Esophagus squamous epithelium (tissue), 5 donors: ENCODE measurements at places on chromosomes 16 and 17.

DNA sequence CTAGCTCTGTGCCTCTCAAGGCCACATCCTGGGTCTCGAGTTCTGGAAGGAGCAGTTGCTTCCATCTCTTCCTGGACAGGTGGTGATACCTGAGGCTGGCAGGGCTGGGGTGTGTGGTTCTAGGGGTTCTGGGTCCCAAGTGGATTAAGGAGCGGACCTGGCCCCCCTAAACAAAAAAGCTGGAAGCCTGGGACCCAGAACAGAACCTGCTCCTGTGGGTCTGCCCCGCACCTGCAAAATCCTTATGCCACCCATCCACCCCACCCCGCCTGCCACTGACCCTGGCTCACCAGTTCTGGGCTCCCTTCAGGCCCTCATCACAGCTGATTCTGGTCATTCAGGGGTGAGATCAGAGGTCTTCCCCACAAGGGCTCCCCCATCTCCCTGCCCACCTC is 44.8 kb downstream of the ADCY7 start:
- no peak for DNase-seq

DNA sequence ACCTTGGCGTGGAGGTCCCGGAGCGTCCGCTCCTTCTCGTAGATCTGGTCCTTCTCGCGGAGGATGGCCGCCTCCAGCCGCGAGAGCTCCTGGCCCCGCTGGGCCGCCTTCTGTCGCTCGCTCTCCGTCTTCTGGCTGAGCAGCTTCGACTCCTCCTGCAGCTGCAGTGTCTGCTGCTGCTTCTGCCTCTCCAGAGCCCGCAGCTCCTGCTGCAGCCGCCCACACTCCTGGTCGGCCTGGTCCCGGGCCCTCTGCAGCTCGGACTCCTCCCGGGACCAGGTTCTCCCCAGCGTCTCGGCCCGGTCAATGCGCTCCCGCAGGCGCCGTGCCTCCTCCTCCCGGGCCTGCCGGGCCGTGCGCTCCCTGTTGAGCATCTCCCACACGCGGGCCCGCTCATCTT is 7.6 kb downstream of the CDK3 start:
- DNase-seq, result no peak

- no peak for DNase-seq
Observed at GRCh38 chr17:48505788-48506187, 25.0 kb downstream of the HOXB1 start.

DNA sequence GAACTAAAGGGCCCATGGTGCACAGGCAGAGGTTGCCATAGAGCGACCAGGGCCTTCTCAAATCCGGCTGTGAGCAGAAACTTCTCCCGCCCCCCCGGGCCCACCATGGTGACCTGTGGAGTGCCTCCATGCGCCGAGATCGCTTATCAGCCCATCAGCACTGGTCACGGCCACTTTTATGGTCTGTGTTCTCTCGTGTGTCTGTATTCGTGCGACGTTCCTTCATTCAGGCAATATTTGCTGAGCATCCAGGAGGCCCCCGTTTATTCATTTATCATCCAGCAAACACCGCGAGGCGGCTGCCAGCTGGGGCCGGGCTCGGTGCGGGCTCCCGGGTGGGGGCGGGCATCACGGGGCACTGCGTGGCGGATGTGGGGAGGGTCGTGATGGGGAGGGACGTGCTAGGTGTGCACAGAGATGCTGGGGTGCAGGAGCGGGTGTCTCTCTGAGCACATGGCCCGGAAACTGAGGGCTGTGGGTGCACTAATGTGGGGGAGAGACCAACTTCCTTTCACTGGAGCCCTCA is 88.0 kb upstream of the CBX4 start:
- DNase-seq, result no peak

- DNase-seq, result no peak
Observed at GRCh38 chr16:47986031-47986430, 169.8 kb downstream of the ABCC12 start.

DNA sequence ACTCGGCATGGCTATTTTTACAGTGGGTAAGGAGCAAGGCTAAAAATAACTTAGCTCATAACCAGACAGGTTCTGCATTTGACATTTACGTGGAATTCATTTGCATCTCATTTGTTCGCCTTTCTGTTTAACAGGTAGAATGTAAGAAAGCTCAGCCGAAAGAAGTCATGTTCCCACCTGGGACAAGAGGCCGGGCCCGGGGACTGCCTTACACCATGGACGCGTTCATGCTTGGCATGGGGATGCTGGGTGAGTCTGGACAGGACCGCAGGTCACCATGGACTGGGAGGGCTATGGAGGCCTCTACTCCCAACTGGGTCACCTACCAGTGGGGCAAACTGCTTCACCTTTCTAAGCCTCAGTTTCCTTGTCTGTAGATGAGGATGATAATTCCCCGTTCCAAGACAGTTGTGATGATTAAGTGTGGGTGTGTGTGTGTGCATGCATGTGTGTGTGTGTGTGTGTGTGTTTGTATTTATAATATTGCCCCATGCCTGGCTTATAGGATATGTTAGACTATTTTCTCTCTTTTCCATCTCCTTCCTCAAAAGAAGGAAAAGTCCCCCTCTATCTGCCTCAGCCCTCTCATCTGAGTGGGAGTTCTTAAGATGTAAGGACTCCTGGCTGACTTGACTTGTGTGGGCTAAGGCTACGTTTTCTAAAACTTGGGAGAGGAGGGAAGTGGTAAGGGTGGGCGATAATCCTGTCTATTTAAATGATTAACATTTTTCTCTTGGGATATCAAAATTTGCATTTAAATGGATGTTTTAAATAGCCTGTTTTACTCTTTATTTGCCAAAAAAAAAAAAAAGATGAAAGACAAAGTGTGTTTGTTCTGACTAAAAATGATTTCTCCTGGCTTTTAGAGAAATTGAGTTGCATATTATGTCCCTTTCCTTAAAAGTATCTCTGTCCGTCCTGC is 129.0 kb downstream of the CCDC182 start:
- DNase-seq, result no peak

- DNase-seq, result no peak
Observed at GRCh38 chr17:28404812-28405570, 1.0 kb downstream of the SLC46A1 start.

GRCh38 chr16:4802659-4803287 is 340 bp upstream of the ROGDI start:
- DNase-seq, result peak; percentile 43

DNA sequence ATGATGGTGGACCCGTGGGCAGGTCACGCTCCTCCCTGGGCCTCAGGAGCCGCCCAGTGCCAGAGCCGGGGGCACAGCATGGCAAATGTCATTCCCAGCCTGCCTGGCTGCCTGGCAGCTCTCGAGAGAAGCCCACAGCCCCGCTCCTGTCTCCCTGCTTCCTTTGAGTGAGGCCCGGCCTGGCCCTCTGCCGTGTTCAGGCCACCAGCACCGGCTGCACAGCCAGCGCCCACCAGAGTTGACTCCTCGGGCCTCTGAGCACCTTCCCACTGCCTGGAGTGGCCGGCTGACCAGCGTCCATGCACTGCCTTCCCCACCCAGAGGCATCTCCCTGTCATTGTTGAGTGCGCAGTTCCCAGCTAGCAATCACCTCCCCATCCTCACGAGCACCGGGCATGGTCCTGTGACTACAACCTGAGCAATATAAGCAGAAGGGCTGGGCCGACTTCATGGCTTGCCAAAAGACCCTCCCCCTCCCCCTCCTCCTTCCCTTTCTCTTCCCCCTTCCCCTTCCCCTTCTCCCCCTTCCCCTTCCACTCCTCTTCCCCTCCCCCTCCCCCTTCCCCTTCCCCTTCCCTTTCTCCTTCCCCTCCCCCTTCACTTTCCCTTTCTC is 11.9 kb upstream of the SLC38A10 start:
- no peak for DNase-seq

GRCh38 chr16:63283721-63284120 is 1247.5 kb upstream of the CDH8 start:
- DNase-seq, result no peak

DNA sequence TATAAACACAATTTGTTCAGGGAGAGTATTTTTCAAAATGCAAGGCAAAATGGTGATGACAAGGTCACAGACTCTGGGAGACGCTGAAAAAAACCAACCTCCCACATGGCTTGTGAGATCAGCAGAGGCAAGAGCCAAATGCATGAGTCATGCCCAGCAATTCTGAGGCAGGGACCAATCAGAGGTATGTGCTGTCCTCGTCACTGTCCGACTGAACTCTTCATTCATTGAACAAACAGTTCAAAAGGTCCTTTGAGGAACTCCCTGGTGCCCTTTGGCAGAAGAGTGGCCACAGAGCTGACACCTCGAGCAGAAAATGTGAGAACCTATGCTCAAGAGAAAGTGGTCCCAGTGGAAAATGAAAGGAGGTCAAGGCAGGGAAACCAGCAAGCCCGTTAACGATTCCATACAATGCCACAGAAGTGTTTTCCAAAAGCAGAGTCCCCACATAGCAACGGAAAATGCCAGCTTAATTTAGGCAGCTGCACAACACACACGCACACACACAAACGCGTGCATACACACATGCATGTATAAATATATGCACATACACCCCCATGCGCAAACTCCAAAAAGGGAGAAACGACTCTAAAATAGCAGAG is 50.9 kb downstream of the CDH11 start:
- no peak for DNase-seq

- no peak for DNase-seq
Observed at GRCh38 chr17:41629826-41630670, 5.7 kb upstream of the KRT17 start.

GRCh38 chr17:43660816-43661493 is 767 bp downstream of the MEOX1 start:
- no peak for DNase-seq

DNA sequence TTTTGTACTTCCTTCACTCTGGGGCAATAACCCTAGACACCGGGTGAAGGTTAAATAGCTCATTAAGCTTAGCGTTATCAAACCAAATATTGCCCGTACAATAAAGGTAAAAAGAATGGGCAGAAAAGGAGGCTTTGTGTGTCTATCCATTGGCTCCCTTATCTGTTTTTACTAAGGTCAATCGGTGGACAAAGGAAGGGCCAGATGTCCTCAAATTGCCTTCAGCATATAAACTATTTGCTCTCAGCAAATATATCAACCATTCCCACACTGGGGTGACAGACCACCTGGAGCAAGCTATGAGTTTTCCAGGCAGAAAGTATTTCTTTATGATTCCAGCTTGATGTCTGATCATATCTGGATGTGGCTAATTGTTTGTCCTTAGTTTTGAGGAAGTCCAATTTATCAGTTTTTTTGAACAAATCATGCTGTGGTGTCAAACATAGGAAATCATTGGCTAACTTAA is 25.3 kb upstream of the WIPI1 start:
- no peak for DNase-seq

GRCh38 chr16:23337836-23338550 is 35.9 kb downstream of the SCNN1B start:
- no peak for DNase-seq

- DNase-seq, result no peak
Observed at GRCh38 chr17:72152387-72152929, 31.6 kb downstream of the SOX9 start.
